Stimulated activated CD4-positive, alpha-beta T cell treated with anti-CD3 and anti-CD28 coated beads, Interleukin-15, amount 100 ng/mL, for 1 hour (primary cell): ENCODE measurements at places on chromosomes 12 and 14.
A peak's percentile ranks its signal among the peaks of the same experiment; 100 is the strongest.

- DNase-seq = no peak
Observed at GRCh38 chr14:100056964-100057795, 8.0 kb upstream of the EVL start.

DNA sequence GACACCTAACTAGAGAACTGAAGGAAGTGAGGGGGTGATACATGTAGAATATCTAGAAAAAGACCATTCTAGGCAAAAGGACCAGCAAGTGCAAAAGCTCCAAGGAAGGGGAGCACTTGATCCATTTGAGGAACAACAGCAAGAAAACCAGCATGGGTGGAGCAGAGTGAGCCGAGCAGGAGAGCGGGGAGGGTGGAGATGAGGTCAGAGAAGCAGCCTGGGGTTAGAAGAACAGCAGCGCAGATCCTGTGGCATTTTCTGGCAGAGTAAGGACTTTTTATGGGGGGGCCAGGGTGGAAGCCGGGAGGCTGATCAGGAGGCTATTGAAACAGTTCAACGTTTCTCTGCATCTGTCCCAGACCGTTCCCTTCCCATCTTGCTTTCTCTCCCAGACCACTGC lies 24.5 kb upstream of the TMCC3 start:
- no peak for DNase-seq

- no peak for DNase-seq
Observed at GRCh38 chr12:115972241-115972640, 305.3 kb downstream of the MED13L start.

- DNase-seq = no peak
Observed at GRCh38 chr14:50381823-50382287, 14.8 kb downstream of the CDKL1 start.

DNA sequence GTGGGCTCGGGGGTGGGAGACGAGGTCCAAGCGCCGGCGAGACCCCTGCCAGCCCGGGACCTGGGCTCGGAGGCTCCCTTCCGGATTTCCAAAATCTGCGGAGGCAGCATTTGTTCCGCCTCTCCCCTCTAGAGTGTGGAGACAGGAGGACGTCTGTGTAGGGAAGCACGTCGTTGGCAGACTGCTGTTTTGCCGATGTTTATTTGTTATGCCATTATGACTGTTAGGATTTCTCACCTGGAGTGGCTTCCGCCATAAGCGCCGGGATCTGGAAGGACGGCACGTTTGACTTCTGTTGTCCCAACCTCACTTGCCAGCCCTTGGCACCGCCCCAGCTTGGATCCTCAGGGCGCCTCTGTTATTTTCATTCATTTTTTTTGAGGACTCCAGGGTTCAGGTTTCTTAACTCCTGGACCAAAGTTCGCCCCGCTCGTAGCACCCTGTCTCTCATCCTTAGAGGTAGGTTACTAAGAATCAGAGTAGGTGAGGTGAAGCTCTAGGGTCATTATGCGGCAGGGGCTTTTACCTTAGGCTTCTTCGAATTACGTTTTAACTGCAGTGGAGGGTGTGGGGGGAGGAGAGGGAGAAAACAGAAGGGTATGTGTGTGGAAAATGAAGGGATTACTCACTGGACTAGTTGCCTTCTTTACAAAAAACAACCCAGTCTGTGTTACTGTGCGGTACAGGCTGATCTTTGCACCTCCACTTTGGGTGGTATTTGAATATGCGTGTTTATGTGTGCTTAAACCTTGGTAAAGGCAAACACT lies 547 bp upstream of the PYGL start:
- no peak for DNase-seq

DNA sequence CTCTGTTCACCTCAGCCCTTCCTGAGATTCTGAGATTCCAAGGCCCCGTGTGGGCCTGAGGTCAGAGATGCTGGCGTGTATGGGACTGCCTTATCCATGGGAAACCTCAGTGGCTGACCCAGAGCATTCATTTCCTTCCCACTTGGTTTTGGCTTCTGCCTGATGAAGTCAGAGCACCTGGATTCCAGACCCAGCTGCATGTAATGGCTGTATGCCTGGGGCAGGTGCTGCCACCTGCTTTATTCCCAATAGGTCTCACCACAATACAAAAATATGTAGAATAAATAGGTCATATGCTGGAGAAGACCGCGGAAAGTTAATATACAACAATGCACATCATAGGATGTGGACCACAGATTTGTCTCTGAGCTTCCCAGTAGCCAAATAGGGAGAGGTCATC lies 25.6 kb downstream of the FIGNL2 start:
- DNase-seq = no peak

DNA sequence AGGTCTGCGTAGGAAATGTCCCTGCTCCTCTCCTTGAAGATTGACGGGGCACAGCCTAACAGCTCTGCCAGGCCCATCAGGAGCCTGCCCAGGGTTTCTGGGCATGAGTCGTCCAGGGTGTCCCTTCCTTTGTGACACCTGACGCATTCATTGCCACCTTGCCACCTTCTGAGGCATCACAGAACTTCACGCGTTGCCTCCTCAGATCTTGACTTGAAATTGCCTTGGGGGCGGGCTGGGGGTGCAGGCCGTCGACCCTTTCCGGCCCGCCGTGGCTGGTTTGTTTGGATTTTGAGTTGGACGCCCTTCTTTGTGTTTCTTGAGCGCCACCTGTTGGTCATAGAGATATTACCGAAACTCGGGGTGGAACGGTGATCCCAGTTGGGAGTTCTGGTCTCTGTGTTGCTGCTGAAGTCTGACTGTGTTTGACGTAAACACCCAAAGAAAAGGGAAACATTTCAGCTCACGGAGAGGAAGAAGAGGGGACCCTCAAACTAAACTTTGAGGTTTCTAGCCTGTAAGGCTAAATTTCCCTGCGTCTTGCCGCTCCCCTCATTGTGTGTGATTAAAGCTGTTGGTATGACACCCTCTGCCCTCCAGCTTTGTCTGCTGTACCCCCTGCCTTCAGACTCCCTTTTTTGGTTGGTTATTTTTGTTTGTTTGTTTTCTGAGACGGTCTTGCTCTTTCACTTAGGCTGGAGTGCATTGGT lies 44.6 kb downstream of the MLXIP start:
- peak; percentile 42 for DNase-seq
